ENCODE measurements at places on chromosomes 3 and 15.
A peak's percentile ranks its signal among the peaks of the same experiment; 100 is the strongest.

DNA sequence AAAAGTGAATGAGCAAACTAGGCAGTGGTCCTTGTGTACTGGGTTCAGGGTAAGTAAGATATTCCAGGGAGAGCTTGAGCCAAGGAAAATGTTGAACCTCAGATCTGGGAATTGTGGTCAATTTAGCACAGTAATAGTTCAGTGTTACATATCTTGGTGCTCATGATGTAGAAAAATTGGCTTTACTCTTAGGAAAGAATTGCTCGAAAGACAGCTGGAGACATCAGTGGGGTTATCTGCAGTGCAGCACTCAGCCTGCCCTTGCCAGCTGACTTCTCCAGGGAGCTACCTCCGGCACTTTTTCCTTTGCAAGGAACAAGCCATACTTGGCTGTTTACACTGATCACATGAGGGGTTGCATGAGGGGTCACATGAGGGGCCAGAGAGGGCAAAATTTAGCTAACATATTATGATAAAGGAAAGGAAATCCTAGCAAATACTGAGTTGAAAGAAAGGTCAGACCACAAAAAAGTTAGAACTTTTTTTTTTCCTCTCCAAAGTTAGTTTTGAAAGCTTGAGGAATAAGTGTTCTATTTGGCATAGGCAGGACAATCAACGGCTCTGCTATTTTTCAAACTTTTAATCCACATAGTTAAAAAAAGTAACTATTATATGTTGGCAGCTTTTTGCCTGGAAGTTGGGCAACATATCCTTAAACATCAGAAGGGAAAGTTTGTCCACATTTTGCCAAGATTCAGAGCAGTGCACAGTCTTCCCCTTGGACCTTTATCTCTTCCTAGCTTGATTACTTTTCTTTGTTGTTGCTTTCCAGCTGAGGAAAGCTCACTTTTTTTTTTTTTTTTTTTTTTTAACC lies 92.4 kb downstream of the COL6A6 start:
- DNase-seq, result no peak

- DNase-seq, result no peak
Measured at GRCh38 chr3:108437439-108437838, 73.0 kb downstream of the MYH15 start.

- DNase-seq, result no peak
Measured at GRCh38 chr3:194537732-194538247, 51.0 kb upstream of the ATP13A3 start.

GRCh38 chr3:5260992-5261501 lies 73.5 kb downstream of the EDEM1 start:
- no peak for DNase-seq

- no peak for DNase-seq
Measured at GRCh38 chr3:179731544-179731943, 78.7 kb downstream of the USP13 start.

- no peak for DNase-seq
Measured at GRCh38 chr15:58302832-58303231, 129.0 kb upstream of the LIPC start.

GRCh38 chr3:158093526-158093925 lies 12.7 kb downstream of the SHOX2 start:
- DNase-seq, result no peak

DNA sequence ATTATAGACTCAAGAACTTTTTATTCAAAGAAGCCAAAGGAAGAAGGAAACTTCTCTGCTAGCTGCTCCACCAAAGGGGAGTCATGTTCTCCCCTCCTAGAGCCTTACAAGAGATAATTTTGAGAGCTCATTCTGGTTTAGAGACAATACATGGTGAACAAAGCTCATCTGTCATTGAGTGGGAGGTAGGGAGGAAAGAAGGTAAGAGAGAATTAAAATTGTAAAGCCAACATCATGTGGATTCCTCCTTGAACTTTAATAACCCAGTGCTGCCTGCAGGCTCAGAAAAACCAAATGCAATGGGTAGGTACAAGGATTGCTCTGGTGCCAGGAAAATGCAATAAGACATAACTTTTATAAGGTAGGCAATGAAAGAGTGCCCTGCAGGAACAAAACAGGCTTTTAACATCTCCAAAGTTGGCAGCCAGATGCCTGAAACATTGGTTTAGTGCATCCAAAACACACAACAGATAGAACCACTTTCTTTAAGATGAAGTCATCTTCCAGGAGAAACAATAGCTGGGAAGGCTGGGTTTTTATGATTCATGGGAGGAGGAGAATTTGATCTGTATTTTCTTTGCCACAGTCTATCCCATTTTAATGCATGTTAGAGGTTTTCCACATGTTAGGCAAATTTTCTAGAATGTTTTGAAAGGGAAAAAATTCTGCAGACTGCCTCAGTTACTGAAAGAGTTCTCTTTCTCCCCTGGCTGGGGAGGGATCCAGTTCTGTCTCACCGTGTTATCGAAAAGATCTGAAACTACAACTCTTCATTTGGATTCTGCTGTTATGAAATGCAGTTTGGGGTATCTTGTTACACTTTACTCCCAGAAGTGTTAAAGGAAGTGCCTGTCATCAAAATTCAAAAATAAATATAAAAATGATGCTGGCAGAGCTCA lies 11.3 kb upstream of the ARHGEF3 start:
- DNase-seq, result no peak

- peak; percentile 60 for DNase-seq
Measured at GRCh38 chr3:50316657-50317242, 5.8 kb downstream of the HYAL2 start.

DNA sequence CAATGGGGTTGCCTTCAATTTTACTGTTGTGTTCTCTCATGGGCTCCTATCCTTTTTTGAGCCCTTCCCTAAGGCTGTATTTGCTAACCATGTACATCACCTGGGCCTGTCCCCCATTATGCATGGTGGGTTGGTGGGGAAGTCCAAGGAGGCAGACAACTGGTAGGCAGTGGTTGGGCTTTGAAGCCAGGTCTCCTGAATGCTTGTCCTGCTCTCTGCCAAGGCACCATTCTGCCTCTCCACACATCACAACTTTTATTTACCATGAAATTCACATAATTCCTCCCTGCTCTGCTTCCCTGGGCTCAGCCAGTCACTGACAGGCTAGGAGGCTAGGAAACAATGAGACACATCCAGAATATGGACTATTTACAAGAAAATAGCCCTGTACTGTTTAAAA lies 41.0 kb upstream of the COPB2 start:
- DNase-seq, result no peak

- DNase-seq, result no peak
Measured at GRCh38 chr3:157305392-157305791, 131.3 kb upstream of the PTX3 start.

DNA sequence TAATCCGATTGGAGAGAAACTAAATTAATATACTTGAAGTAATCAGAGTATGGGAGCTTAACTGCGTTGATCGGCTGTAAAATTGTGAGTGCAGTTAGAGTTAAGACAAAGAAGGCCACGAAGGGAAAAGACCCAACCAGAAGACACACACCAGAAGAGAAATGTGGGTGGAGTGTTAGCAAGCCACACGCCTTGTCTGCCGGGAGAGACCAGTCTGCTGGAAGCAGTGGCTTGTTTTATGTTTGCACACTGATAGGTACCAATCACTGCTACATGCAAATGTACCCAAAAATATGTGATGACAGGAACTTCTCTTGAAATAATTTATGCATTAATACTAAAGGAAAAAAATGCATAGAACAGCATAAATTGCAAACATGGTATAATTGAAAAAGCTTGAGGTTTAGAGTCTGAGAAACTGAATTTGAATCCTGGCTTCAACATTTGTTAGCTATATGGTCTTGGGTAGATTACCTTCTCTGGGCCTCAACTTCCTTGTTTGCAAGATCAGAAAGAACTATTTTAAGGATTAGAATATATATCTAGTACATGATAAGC lies 23.1 kb downstream of the EEFSEC start:
- no peak for DNase-seq

GRCh38 chr15:94432279-94432678 lies 200.9 kb downstream of the MCTP2 start:
- DNase-seq, result no peak

GRCh38 chr3:36679384-36680200 lies 84.8 kb downstream of the DCLK3 start:
- DNase-seq, result no peak

GRCh38 chr3:63096248-63097058 lies 181.7 kb upstream of the SYNPR start:
- DNase-seq, result no peak

DNA sequence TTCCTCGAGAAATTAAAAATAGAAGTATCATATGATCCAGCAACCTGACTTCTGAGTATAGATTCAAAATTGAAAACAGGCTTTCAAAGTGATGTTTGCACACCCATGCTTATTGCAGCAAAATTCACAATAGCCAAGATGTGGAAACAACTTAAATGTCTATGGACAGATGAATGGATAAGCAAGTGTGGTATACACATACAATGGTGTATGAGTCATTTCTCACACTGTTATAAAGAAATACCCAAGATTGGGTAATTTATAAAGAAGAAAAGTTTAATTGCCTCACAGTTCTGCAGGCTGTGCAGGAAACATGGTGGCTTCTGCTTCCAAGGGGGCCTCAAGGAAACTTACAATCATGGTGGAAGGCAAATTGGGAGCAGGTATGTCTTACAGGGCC lies 100.8 kb downstream of the KLF13 start:
- no peak for DNase-seq

- DNase-seq, result no peak
Measured at GRCh38 chr15:99139276-99139675, 34.4 kb downstream of the SYNM start.

All from stimulated activated CD4-positive, alpha-beta T cell treated with anti-CD3 and anti-CD28 coated beads, Interleukin-4, amount 100 ng/mL, for 1 hour (primary cell).